ENCODE measurements at places on chromosomes 12 and 14.

DNA sequence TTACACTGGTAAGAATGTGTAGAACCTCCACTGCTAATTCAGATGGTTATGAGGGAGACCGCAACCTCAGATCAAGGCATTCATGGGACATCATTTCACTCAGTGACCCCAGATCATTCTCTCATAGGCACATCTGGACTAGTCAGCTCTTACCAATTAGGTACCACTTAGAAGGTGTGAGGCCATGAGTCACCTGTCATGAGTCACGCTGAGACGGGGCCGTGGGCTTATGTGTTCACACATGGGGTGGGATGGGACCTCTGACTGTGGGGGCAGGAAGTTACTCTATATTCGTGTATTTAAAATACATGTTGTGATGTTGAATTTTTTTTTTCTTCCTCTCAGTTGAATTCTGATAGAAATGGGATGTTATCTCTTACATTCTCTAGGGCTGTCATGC is 55.9 kb downstream of the CCDC92 start:
- DNase-seq: no peak

GRCh38 chr14:99947695-99948094 is 117.5 kb upstream of the EVL start:
- DNase-seq: no peak

DNA sequence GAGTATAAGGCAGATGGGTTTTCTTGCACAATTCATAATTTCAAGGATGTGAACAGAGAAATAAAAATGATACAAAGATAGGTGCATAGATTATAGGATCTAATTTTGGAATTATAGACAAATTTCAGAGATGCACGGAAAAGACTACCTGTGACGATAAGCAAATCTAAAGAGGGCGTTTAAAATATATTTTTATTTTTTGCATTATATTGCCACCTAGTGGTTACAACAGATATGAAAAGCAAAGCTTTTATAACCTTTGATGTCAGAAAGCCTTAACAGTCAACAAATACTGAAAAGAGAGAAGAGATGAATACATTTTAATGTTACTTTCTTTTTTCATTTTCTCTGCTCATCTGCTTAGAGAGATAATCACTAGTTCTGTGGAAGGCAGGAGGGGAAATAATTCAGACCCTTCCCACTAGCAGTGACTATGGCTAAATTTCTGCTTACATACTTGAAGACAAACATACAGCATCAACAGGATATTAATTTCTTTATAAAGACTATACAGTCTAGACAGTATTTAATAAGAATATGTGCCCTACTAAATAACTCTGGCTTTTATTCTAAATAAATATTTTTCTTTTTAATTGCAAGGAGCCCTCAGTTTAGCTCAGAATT is 46.3 kb downstream of the NTS start:
- no peak for DNase-seq

- DNase-seq: no peak
Observed at GRCh38 chr12:94525951-94526350, 66.3 kb upstream of the CEP83 start.

- DNase-seq: no peak
Observed at GRCh38 chr12:126547905-126548304, 1482.7 kb downstream of the AACS start.

- DNase-seq: no peak
Observed at GRCh38 chr12:89333564-89334252, 18.6 kb downstream of the DUSP6 start.

- DNase-seq: no peak
Observed at GRCh38 chr12:26172946-26173552, 22.3 kb upstream of the SSPN start.

DNA sequence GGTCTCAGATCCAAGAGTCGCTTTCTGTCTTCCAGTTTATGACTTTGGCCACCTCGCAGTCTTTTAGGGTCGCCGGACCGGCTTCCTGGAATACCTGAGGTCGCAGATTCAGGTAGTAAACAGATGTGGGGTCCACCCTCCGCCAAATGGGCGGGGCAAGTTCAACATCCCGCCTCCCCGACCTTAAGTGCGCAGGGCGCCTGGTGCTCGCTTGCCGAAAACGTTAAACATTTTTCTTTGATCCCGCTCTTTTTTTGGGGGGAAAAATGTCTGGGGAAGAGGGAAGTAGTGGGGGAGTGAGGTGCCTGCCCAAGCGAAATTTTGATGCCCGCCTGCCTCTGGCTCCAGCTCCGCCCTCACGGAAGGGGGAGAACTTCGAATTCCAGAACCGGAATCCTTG is 73.9 kb upstream of the TBX5 start:
- no peak for DNase-seq

DNA sequence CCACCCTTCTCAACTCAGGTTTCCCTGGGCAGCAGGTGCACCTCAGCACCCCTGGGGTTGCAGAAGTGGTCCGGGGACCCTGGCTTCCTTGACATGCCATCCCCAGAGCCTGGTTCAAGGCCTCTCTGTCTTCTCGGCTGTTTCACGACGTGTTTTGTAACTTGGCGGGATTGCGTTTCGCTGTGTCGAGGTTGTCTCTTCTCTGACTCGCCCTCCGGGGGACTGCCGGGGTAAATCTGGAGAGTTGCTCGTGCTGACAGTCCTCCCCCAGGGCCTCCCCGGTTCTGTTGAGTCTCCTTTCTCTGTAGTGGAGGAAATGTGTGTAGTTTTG is 25.6 kb downstream of the MEG3 start:
- no peak for DNase-seq

DNA sequence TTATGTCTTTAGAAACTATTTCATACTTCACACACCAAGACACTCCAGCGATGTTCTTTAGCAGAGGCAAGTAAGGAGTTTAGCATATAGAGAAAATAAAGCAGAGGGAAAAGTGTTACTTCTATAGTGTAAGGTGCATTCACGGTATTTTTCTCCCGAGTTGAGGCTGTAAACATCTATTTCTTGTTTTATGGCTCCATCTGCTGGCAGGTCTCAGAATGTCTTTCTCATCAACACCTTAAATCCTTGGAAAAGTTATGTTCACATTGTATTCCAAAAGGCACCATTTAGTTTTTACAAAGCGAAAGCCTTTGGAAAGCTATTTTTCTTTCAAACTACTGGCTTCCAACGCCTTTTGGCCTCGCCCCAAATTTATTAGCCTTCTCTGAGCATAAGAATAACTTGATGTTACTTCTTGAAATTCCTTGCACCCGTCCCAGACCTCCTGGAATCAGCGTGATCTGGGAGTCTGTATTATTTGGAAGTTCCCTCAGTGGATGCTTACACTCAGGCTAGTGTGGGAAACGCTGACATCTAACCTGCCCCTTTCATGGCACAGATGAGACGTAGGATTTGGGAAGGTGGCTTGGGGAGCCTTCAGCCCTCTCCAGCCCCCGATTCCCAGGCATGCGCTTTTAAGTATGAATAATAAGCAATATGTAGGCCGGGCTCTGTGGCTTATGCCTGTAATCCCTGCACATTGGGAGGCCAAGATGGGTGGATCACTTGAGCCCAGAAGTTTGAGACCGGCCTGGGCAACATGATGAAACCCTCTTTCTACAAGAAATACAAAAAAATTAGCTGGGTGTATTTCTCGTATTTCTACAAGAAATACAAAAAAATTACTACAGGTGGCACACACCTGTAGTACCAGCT is 1.9 kb upstream of the PIWIL1 start:
- no peak for DNase-seq

All from activated CD8-positive, alpha-beta memory T cell treated with anti-CD3 and anti-CD28 coated beads for 1 hour (primary cell).